ENCODE measurements at places on chromosomes 1 and 21. TPM values are rescaled to one million over a fixed set of nuclear protein-coding genes. Genes with fewer than 3 reads are reported as not detected.

- DNase-seq, result no peak
Measured at GRCh38 chr1:40588586-40588985, 57.1 kb downstream of the ZNF684 start.

DNA sequence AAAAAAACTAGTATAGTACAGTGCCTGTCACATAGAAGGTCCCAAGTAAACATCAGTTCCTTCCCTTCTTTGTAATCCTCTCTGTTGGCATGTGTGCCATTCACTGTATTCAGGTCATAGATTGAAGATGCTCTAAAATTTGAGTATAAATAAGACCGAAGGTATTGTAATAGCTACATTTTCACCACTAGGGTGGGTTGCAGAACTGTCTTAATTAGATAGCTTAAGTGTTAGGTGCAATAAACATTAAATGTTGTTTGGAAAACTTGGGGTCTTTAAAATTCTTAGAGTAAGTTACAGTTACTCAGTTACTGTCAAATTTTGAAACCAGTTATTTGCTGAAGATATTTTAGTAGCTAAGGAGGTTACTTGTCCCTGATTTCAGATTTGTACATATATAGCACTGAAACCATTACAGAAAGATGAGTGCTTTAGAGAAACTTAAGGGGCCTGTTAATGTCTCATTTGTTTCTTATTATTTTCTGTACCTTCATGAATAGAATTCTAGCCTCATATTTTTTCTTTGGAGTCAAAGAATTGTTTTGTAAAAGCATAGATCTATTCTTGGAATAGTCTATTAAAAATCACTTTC lies 24.3 kb downstream of the PER3 start:
- no peak for DNase-seq

- DNase-seq, result no peak
Measured at GRCh38 chr1:201362906-201363305, 14.6 kb downstream of the TNNT2 start.

GRCh38 chr1:62962014-62962812 lies 178.3 kb downstream of the ATG4C start:
- no peak for DNase-seq

DNA sequence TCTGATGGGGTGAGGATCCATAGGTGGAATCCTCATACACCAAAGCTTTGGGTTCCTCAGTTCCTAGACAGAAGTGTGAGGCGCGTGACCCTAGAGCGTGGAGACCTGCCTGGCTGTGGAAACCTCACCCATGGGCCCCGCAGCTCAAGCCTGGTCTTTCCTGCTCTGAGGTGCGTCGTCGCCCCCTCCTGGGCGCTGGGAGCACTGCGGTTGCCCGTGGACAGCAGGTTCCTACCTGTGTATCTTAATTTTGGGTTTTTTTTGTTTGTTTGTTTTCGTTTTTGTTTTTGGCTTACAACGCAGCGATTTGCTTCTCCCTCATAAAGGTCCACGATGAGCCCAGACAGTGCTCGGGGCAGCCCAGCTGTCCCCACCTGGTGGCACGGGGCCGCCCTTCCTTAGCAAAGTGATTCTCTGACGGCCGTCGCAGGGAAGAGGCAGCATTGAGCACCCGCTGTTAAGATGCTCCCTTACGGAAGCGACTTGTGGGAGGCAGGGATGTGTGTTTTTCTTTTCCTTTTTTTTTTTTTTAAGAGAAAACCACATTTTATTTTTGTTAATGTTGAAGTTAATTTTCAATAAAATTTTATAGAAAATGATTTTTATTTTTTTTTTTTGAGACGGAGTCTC lies 36.5 kb upstream of the TRAPPC10 start:
- DNase-seq, result peak; percentile 87

DNA sequence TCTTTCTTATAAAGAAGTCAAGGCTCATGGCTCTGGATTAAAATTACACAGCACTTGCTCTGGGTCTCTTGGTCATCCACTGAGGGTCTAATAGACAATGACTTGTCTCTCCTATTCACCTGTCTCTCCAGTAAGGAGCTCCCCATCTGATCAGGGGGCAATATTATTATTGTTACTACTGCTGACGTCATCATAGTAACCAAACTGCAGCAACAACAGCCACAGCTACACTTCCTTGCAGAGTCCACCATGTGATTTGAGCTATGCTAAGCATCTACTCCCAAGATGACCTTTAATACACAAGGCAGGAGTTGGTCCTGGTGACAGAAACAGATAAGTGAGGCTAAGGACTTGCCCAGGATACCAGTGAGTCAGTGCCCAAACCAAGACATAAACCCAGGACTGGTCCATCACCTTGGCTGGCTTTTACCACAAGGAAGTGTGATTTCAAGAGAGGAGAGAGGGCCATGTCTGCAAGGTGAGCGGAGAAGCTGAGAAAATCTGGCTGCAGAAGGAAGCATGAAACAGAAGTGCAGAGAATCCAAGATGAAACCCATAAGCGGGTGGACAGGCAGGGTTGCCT lies 602.5 kb downstream of the PTPRU start:
- DNase-seq, result no peak

GRCh38 chr1:53620061-53620855 lies 118.7 kb downstream of the GLIS1 start:
- peak; percentile 21 for DNase-seq

- no peak for DNase-seq
Measured at GRCh38 chr1:86389307-86389706, 6.8 kb downstream of the ODF2L start.

DNA sequence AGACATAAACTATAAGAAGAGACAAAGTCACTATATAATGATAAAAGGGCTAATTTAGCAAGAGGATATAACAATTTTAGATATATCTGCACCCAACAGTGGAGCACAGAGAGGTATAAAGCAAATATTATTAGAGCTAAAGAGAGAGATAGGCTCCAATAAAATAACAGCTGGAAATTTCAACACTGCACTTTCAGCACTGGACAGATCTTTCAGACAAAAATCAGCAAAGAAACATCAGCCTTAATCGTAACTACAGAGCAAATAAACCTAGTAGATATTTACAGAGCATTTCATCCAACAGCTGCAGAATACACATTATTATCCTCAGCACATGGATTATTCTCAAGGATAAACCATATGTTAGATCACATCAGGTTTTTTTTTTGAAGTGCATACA lies 642.9 kb downstream of the AMY1C start:
- DNase-seq, result no peak

- no peak for DNase-seq
Measured at GRCh38 chr1:58548371-58548770, 1.8 kb upstream of the OMA1 start.

- no peak for DNase-seq
Measured at GRCh38 chr1:116942344-116942743, 32.6 kb downstream of the PTGFRN start.

DNA sequence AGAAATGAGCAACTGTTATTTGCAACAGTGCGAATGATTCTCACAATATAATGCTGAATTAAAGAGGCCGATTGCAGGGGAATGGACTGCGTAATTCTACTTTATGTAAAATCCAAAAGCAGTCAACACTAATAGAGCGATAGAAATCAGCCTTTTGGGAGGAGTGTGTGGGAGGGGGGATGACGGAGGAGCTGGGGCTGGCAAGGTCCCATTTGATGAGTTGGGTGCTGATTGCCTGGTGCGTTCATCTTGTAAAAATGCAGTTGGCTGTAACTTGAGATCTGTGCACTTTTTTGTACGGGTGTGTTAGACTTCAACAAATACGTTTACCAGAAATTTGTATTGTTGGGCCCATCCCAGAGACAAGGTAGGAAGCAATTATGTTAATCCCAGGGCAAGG lies 20.7 kb downstream of the TNFRSF8 start:
- DNase-seq, result no peak

DNA sequence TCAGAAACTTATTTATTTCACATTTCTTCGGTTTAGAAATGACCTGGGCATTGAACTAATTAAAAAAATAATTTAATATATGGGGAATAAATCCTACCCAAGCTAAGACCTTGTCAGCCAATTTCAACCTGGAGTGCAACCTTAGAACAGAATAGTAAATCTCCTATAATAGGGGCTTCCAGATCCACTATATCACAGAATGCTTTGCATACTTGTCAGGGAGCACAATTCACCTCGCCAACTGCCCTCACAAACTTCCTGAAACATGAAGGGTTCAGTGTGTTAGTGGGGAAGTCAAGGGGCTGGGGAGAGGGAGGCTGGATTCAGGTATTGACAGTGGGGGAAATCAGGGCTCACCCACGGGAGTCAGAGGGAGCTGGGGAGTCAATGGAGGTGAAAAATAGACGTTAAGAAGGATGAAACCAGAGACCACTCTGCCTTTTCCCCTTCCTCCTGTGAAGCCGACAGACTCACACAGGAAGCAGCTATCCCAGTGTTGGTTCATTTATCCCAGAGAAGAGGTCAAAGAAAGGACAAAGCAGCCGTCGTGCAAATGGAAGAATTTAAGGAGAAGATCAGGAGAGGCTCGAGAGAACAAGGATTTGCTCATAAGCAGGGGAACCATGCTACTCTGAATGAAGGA lies 453.3 kb downstream of the NUF2 start:
- DNase-seq, result no peak

GRCh38 chr1:174028495-174028894 lies 6.3 kb upstream of the RC3H1 start:
- DNase-seq, result no peak

GRCh38 chr21:31084689-31085088 lies 46.4 kb upstream of the KRTAP19-8 start:
- DNase-seq, result no peak

DNA sequence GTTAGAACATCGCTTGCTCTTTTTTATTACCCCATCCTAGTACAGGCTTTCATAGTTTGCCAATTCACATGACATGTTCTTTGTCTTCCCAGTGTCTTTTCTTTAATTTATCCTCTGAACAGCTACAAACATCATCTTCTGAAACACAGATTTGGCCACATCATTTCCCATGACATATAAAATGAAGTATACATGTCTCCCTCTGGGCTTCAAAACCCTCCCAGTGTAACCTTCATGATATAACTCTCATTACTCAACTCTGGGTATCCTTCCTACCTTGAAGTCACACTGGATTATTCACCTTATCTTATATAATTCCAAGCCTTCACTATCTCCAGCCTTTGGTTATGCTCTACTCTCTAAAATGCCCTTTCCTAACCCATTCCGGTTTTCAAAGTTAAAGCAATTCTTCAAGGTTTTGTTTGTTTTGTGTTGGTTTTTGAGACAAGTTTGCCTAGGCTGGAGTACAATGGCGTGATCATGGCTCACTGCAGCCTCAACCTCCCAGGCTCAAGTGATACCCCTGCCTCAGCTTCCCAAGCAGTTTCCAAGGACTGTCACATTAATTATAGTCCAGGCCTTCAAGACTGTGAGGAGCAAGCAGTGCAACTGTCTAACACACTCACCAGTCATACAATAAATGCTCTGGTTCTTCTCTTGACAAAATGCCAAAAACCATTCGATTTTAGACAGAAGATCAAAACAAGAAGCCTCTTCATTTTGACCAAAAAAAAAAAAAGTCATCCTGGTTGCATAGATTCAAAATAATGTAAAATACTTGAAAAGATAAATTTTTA lies 5.8 kb downstream of the RGS1 start:
- DNase-seq, result no peak

DNA sequence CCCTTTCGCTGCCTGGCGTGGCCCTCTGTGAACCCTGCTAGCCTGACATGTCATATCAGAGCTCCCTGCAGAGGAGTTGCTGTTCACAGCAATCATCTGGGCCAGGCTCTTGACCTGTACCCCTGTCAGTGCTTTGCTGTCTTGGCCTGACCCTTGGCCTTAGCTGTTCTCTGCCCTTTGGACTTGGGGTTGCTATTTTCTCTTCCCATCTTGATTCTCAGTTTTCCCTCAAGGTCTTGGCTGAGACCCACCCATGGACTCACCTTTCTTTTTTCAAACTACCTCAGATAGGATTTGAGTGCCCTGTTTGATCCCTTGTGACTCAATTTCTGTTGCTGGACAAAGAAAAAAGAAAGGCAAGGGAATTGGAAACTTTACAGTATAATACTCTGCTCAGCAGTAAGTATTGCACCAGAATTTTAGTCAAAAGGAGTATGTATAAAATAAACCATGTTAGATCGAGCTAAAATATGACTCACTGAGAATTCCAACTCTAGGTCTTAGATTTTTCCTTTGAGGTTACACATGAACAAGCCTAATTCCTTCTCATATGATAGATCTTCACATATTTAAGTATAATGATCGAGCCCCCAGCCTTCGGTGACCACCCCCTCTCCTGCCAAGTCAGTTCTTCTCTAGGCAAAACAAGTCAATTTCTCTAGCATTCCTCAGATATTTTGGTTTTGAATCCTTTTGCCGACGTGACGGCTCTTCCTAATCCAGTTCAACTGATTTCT lies 110.5 kb downstream of the NGF start:
- DNase-seq, result no peak

GRCh38 chr21:44263221-44263760 lies 1.6 kb upstream of the DNMT3L start:
- DNase-seq, result no peak

DNA sequence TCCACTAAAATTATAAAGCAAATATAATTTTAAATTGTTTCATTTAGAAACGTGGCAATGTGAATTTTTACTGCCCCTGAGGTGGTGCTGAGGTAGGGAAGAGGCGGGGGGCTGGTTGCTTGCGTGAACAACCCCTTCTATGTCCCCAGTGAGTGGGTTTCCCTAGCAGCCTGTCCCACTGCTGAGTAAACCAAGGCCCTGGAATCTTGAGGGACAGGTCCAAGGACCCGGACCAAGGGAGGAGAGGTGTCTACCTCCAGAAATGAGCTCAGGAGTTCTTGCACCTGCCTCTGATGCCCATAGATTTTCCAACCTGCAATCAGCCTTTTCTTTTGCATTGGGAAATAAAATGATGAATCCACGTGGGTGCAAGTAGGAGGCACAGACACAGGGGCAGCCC lies 649 bp upstream of the LDLRAD1 start:
- no peak for DNase-seq

GRCh38 chr1:23601968-23602876 lies 42.9 kb upstream of the ID3 start:
- DNase-seq, result no peak

DNA sequence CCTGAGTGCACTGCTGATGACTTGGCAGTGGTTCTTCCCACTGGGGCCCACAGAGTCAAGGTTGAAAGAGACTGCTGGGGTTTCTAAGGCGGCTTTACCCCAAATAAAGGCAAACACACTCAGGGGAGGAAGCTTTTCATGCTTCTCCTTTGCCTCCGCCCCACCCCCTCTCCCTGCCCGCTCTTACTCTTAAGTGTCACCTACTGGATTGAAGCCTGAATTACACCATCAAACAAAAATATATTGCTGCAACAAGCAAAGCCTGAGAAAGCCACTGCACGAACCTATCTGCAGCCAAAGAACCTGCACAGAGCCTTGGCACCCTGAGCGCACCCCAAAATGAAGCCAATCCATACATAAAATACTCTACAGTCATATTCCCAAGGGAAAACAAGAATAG lies 63.1 kb downstream of the PTGFR start:
- no peak for DNase-seq

The COL8A2 gene
- 0.19 TPM for total RNA-seq

The BNIPL gene
- 4.1 TPM for total RNA-seq

The TRAPPC3 gene
- 51.7 TPM for total RNA-seq

The TAF5L gene
- 24.6 TPM for total RNA-seq

The RIMKLA gene
- 3.7 TPM for total RNA-seq

The SIPA1L2 gene
- 1.1 TPM for total RNA-seq

The MEX3A gene
- total RNA-seq, result 0.11 TPM

The CASQ1 gene
- total RNA-seq, result not detected

The ADORA1 gene
- total RNA-seq, result not detected

The CFHR1 gene
- not detected for total RNA-seq

The GSTM5 gene
- total RNA-seq, result not detected

The MT1HL1 gene
- not detected for total RNA-seq

The CHIT1 gene
- total RNA-seq, result 1.0 TPM

The C1orf116 gene
- total RNA-seq, result not detected

The HES3 gene
- total RNA-seq, result not detected

The KRTAP19-3 gene
- not detected for total RNA-seq
